Transverse colon (tissue), 4 donors: ENCODE measurements at places on chromosomes 11 and 22. TPM values are rescaled to one million over a fixed set of nuclear protein-coding genes. Genes with fewer than 3 reads are reported as not detected.

Gene RAB38
- not detected for total RNA-seq

Gene RNF214
- 12.7 TPM for total RNA-seq

Gene GLB1L3
- not detected for total RNA-seq

Gene OR8K3
- total RNA-seq, result not detected

GRCh38 chr11:44631831-44632230, 66.4 kb downstream of the CD82 start:
- H3K27ac ChIP-seq, result no peak overlapping the region
- no peak for DNase-seq
- no peaks in the 10 kb centered on the region for H3K4me1 ChIP-seq
- peaks cover 44% of the 10 kb centered on the region for H3K27me3 ChIP-seq
- no peak overlapping the region for H3K4me3 ChIP-seq

GRCh38 chr11:61725781-61726231, 26.6 kb upstream of the MYRF start:
- no peaks in the 10 kb centered on the region for H3K27me3 ChIP-seq
- H3K36me3 ChIP-seq, result no peaks in the 10 kb centered on the region
- no peak for DNase-seq
- no peak overlapping the region for H3K27ac ChIP-seq

DNA sequence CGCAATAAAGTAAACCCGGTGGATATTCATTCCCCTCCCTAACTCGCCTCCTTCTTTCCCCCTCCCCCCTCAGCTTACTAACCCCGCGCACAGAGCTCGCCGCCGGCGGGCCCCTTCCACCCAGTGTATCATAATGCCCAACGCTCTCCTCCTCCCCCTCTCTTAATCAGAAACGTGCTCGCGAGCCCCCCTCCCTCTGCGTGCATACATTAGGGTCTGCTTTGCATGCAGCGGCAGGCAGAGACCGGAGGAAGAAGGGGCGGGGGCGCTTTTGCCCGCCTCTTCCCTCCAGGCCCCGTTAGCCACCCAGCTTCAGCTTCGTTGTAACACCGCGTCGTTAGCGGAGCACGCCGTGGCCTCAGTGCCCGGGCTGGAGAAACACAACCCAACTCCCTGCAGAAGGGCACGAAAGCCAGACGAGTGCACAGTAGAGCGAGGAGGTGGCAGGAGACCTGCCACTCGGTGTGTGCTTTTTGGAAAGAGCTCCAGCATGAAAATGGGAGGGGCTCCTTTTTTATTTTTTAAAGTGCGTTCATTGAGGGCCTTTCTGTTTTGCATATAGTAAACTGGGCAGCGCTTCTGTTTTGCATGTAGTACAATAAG, 901 bp upstream of the KMT2A start:
- peak overlapping the region; percentile 97 for H3K4me3 ChIP-seq
- peak; percentile 67 for DNase-seq
- H3K27me3 ChIP-seq, result no peaks in the 10 kb centered on the region
- H3K27ac ChIP-seq, result peak overlapping the region; percentile 94
- H3K4me1 ChIP-seq, result peaks cover 42% of the 10 kb centered on the region

- H3K27me3 ChIP-seq, result no peaks in the 10 kb centered on the region
- no peaks in the 10 kb centered on the region for H3K36me3 ChIP-seq
- H3K4me1 ChIP-seq, result peaks cover 25% of the 10 kb centered on the region
- no peak overlapping the region for H3K27ac ChIP-seq
These were observed 32.5 kb downstream of the PLEKHA7 start for GRCh38 chr11:16981651-16982194.

DNA sequence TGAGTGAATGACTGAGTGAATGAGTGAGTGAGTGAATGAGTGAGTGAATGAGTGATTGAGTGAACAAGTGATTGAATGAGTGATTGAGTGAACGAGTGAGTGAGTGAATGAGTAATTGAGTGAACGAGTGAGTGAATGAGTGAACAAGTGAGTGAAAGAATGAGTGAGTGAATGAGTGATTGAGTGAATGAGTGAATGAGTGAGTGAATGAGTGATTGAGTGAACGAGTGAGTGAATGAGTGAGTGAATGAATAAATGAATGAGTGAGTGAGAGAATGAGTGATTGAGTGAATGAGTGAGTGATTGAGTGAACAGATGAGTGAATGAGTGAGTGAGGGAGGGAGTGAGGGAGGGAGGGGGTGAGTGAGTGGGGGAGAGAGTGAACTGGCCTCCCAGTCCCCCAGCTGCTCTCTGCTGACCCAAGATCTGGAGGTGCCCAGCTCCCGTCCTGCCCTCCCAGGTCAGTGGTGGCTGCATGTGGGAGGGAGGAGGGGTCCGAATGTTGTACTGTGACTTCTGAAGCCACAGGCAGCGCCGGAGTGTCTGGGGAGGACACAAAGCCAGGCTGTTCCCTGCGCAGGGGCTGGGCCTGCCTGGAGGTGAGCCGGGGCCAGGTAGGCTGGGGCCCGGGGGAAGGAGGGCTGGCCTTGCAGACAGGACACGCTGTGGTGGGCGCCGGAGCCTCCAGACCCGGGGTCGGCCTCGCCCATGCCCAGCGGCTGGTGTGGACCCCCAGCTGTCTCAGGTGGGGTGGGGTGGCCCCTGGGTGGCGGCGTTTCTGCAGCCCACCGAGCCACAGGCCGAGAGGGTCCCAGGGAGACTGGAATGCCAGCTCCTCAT, 17.8 kb upstream of the PIM3 start:
- no peaks in the 10 kb centered on the region for H3K36me3 ChIP-seq
- peaks cover 20% of the 10 kb centered on the region for H3K4me1 ChIP-seq
- no peak overlapping the region for H3K27ac ChIP-seq
- no peaks in the 10 kb centered on the region for H3K27me3 ChIP-seq

- DNase-seq, result no peak
- H3K4me1 ChIP-seq, result no peaks in the 10 kb centered on the region
- H3K27me3 ChIP-seq, result no peaks in the 10 kb centered on the region
- no peak overlapping the region for H3K27ac ChIP-seq
- H3K4me3 ChIP-seq, result no peak overlapping the region
These were observed 805.7 kb downstream of the METTL15 start for GRCh38 chr11:28913883-28914282.

GRCh38 chr11:19499999-19500398, 212.6 kb upstream of the NAV2 start:
- no peak overlapping the region for H3K27ac ChIP-seq
- H3K4me3 ChIP-seq, result no peak overlapping the region
- no peak for DNase-seq
- no peaks in the 10 kb centered on the region for H3K27me3 ChIP-seq
- no peaks in the 10 kb centered on the region for H3K36me3 ChIP-seq
- H3K4me1 ChIP-seq, result no peaks in the 10 kb centered on the region

DNA sequence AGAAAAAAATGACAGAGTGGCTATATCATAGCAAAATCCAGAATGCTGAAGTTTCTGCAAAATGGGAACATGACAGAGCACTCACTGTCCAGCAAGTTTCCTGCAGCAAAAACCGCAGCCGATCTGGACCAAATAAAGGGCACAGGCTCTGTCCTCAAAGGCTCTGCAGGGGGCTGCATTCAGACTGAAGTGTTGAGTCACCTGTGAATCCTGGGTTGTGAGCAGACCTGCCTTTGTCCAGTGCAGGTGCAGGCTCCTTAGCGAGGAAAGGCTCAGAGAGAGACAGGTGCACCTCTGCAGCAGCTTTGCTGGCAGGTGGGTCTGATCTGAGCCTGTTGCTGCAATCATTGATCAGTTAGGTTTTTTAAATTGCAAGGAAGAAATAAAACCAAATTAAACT, 29.3 kb upstream of the NFAM1 start:
- no peaks in the 10 kb centered on the region for H3K4me1 ChIP-seq
- no peak overlapping the region for H3K4me3 ChIP-seq
- no peak overlapping the region for H3K27ac ChIP-seq
- peaks cover 17% of the 10 kb centered on the region for H3K27me3 ChIP-seq

DNA sequence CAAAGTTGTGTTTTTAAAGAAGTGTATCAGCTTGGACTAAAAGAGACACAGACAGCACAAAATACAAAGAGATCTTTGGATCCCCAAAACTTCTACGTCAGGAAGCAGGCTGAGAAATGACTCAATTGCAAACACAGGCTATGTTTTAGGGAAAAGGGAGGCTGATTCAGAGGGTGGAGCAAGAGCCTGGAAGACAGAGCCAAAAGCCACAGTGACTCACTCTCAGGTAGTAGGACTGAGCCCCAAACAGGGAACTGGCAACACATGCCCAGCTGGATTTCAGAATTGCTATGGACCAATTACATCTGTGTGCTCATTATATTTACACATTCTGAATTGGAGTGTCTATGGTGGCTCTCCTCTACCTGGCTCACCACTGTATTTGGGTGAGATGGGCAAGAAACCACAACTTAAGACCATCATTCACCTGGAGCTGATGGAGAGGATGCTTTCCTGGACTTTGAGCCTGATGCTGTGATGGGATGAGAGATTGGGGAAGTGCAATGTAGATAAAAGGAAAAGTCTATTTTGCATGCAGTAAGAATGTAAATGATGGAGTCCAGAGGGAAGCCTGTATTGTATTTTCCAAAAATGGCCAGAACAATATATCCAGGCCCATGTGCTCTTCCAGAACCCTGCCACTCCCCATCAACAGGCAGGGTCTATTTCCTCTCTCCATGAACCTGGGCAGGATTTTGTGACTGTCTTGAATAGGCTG, 20.8 kb upstream of the LINC01488 start:
- peak overlapping the region; percentile 20 for H3K27ac ChIP-seq
- no peak for DNase-seq
- no peaks in the 10 kb centered on the region for H3K27me3 ChIP-seq
- H3K4me1 ChIP-seq, result peaks cover 46% of the 10 kb centered on the region
- no peak overlapping the region for H3K4me3 ChIP-seq
- H3K36me3 ChIP-seq, result no peaks in the 10 kb centered on the region
